ENCODE measurements at places on chromosomes 13 and 19.

DNA sequence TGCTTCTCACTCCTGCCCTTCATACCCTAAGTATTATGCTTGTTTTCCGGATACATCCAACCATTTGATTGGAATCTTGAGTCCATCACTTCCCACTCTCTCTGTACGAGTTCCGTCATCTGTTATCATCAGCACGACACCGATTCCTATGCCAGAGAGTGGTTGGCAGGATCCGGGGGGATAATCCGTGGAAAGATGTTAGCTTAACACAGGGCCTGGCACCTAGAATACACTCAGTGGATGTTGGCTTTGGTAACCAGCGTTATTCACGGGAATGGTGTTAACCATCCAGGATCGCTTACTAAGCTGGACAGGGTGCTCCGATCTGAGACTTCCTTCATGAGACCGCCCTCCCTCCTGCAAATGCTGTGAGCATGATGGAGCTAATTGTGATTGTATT, 12.4 kb downstream of the VSTM2B start:
- no peak for DNase-seq

GRCh38 chr13:45441633-45442032, 23.1 kb upstream of the COG3 start:
- no peak for DNase-seq

- no peak for DNase-seq
Observed at GRCh38 chr19:30361721-30362120, 10.5 kb upstream of the ZNF536 start.

- DNase-seq, result peak; percentile 54
Observed at GRCh38 chr19:9986787-9987281, 23.5 kb downstream of the COL5A3 start.

GRCh38 chr13:49521224-49521623, 25.5 kb downstream of the PHF11 start:
- no peak for DNase-seq

DNA sequence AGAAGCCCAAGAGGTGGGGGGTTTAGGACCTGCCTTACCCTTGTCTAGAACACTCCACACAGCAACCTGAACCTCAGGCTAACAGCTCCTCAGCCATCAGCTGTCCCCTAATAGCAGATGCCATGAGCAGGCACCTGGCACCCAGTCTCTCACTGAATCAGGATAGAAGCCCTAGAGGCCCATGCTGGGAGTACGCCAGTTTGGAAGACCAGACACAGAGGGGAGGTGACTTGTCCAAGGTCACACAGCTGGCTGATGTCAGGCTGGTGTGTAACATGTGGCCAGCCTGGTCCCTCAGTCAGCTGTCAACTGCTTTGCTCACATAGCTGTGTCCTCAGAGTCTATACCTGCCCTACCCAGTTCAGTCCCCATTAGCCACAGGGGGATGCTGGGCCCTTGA, 12.8 kb upstream of the SAMD1 start:
- DNase-seq, result no peak

DNA sequence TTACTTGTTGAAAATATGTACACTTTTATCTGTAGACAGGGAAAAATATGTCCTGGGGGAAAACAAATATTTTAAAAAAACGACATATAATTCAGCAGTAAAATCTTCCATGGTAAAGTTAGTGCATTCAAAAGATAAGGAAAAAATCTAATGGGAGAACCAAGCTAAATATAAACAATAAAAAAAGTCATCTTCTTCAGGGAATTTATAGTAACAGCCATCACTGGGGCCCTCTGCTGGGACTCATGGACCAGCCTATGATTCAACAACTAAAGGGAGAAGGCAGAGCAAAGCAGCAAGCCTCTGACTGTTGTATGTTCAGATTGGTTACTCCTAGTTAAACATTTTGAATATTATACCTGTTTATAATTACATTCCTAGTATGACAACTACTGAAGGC, 93.0 kb downstream of the ITGBL1 start:
- no peak for DNase-seq

Data from heart right ventricle (tissue), 16 donors.